Stimulated activated CD4-positive, alpha-beta T cell treated with anti-CD3 and anti-CD28 coated beads, Interleukin-4, amount 100 ng/mL, for 24 hours (primary cell): ENCODE measurements at places on chromosomes 11 and 22.

- no peak for DNase-seq
These were observed 6.7 kb downstream of the ZC3H7B start for GRCh38 chr22:41308054-41308453.

DNA sequence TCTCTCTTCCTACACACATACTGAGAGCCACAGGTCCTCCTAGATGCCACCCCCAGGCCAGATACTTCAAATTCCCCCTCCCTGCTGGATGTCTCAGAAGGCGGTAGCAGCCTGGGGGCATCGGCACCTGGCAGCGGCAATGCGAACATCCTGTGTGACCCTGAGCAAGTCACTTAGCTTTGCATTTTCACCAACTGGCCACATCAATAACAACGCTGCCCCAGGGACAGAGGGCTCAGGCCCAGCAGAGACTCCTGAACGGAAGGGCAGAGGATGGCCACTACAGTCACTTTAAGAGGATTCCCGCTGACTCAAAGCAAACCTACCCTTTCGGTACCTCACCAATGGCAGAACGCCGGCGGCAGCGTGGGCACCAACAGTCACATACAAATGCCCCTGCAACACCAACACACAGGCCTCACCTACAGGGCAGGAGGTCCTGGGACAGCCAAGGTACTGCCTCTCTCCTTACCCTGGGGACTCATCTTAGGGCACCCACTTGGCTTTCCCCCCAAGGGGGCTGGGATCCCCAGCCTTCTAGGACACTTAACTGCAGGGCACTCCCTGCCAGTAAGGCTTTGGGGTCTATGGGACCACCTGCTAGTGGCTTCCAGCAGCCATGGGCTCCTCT lies 1.6 kb downstream of the LMO1 start:
- DNase-seq, result no peak

- DNase-seq, result no peak
These were observed 56.6 kb downstream of the CDON start for GRCh38 chr11:126006068-126006467.

DNA sequence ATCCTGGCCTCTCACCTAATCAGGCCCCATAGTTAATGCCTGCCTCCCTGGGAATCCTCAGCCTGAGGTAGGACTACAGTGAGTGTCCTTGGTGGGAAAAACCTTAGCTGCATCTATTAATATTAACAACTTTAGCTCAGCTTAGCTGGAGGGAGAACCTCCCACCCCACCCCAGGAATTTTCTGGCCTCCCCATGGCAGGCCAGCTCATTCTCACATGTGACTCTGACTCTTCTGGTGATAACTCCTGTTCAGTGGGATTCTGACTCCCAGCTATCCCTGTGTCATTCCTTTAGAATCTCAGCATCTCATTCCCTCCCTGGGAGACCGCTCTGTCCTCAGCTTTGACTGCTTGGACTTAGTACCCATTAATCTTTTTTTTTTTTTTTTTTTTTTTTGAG lies 14.5 kb downstream of the ART5 start:
- DNase-seq, result no peak

- DNase-seq, result no peak
These were observed 5.5 kb upstream of the PACS1 start for GRCh38 chr11:66064571-66064970.

- no peak for DNase-seq
These were observed 26.7 kb downstream of the DHCR7 start for GRCh38 chr11:71421392-71421950.

- no peak for DNase-seq
These were observed 51.1 kb downstream of the PANX1 start for GRCh38 chr11:94179696-94180095.

DNA sequence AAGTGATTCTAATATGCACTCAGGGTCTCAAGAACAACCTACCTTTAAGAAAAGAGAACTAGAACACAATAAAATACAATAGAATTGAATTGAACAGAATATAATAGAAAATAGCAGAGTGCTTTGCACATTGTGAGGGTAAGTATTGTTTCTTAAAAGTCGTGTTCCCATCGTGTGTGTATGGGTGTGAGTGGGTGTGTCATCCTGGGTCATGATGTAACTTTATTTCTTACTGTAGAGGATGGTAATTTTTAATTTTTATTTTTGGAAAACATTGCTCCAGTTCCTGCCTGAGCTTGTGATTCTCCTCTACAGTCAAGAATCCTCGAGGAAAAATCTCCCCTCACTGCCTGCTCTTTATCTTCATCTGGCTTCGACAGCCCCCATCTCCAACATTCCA lies 75.7 kb upstream of the CSNK2A3 start:
- DNase-seq, result no peak

DNA sequence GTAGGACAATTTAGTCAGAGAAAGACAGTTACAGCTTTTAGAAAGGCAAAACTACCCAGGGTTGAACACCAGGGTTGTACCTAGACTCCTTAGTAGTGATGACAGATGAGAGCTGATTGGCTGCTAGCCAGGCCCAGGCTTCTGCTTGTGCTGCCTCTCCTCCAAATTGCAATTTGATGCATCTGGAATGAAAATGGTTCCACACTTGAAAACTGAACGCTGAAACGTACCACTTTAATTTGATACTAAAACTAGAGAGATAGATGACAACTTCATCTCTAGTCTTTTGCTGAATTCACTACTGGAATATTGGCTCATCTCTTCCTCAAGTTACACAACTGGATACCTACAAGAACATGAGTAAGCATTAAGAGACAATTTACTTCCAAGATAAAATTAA lies 19.2 kb upstream of the FNBP4 start:
- DNase-seq, result no peak

DNA sequence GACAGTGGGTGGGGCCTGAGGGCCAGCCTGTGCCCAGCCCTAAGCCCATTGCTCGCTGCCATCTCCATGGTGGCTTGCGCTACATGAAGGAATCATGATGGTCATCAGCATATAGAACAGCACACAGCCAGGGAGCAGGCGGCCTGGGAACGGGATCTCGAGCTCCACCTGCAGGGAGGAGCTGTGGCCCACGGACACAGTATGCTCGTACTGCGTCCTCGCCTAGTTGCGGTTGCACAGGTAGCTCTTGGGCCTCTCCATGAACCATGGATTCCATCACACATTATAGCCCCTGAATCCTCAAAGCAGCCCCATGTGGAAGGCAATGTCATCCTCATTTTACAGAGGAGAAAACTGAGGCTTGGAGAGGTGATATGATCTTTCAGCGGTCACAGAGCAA lies 15.1 kb downstream of the SEC14L4 start:
- DNase-seq, result no peak

- no peak for DNase-seq
These were observed 61.3 kb upstream of the YPEL1 start for GRCh38 chr22:21796863-21797262.

- peak; percentile 60 for DNase-seq
These were observed 546 bp downstream of the DRAP1 start for GRCh38 chr11:65919573-65920371.

GRCh38 chr11:44090539-44090938 lies 4.9 kb upstream of the EXT2 start:
- DNase-seq, result no peak

- no peak for DNase-seq
These were observed 5.9 kb downstream of the RPS6KA4 start for GRCh38 chr11:64364911-64365310.

DNA sequence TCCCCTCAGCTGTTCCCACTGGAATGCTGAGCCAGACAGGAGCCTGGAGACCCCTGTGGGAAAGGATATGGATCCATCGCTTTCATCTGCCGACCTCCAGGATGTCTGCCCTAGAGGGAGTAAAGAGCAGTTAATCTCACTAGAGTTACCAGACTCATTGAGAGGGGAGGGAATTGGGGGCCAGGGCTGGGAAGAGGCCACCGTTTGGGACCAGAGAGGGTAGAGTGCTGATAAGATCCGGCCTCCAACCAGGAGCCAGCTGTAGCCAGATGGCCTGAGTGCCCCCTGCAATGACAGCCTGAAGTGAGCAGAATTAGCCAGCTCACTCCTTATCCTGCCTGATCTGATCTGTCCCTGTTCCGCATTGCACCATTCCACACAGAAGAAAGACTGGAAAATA lies 3.7 kb upstream of the APLNR start:
- no peak for DNase-seq

DNA sequence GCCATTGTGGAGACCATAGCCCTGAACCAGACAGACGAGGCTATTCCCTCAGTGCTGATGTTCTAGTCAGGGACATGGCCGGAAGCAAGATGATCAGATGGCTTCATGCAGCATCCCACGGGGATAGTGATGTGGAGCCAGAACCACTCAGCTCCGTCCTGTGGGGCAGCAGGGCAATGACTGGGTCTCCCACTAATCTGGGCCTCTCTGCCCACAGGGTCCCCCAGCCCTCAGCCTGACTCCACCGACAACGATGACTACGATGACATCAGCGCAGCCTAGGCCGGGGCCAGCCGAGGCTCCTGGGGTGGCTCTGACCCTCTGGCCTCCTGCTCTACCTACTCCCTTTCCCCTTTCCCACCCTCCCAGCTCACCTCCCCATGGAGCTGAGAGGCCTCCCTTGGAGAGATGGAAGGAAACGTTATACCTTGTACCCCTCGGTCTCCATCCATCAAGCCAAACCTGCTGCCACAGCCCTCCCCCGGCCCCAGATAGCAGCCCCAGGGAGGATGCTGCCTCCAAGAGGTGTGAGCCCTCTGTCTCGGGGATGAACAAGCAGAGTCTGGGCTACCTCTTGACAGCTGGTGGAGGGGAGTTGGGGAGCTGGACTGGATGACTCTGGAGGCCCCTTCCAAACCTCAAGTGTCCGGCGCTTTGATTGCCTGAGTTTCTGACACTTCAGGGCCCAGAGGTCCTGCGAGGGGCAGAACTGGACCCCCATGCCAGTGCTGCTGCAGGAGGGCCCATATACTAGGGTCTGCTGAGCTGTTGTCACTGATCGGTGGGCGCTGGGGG lies 47.8 kb downstream of the CD6 start:
- no peak for DNase-seq

- no peak for DNase-seq
These were observed 54.1 kb upstream of the SOX6 start for GRCh38 chr11:16410479-16410878.

GRCh38 chr11:130052567-130052966 lies 17.1 kb upstream of the APLP2 start:
- no peak for DNase-seq

DNA sequence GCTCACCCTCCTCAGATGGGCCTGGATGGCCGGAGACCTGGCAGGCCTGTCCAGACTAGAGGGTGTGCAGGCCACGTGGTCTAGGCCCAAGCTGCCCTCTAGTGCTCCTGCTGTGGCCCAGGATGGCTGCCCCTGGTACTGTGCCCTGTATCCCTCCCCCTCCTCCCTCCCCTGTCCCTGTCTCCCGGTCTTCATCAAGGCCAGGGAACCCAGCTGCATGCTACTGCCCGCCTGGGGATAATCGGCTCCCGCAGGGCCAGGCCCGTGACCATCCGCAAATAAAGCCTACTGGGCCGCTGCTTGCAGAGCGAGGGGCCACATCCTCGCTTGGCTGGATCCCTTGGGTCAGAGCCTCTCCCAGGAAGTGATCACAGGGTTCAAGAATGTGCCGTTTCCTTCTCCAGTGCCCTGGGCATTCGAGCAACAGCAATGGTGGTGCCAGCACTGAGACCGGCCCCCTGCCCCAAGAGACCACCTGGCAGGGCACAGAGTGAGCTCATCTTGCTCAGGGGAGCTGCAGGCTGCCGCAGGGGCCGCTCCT lies 51.1 kb downstream of the WNT7B start:
- no peak for DNase-seq

- no peak for DNase-seq
These were observed 187.6 kb downstream of the PGR start for GRCh38 chr11:100942016-100942415.

- DNase-seq, result no peak
These were observed 142.3 kb downstream of the NXPE2 start for GRCh38 chr11:114820621-114821020.

DNA sequence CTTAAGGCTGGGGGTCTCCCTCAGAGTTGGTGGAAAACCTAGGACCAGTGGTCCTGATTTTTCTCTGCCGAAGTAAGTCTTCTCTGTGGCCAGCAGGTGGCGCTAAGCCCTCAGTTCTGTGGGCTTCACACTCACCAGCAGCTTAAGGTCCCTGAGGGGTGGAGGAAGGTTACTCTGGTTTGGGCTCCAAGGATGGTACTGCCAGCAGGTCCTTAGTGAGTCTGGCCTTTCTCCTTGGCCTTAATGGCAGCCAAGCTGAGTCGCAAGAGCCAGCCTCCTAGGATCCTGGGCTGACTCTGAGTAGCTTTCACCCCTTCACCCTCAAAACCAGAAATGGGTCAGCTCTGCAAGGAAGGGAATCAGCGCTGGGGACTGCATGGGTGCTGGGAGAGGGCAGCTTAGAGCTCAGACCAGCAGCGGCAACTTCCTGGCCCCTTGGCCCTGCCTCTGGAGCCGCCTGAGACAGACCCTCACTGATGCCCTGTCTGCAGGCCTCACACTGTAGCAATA lies 4.4 kb downstream of the KCNJ11 start:
- peak; percentile 78 for DNase-seq

GRCh38 chr22:35930933-35931332 lies 97.7 kb downstream of the RBFOX2 start:
- DNase-seq, result no peak

- no peak for DNase-seq
These were observed 22.1 kb downstream of the LMO2 start for GRCh38 chr11:33869481-33870422.

GRCh38 chr11:62458212-62459002 lies 39.6 kb downstream of the SCGB1A1 start:
- no peak for DNase-seq

DNA sequence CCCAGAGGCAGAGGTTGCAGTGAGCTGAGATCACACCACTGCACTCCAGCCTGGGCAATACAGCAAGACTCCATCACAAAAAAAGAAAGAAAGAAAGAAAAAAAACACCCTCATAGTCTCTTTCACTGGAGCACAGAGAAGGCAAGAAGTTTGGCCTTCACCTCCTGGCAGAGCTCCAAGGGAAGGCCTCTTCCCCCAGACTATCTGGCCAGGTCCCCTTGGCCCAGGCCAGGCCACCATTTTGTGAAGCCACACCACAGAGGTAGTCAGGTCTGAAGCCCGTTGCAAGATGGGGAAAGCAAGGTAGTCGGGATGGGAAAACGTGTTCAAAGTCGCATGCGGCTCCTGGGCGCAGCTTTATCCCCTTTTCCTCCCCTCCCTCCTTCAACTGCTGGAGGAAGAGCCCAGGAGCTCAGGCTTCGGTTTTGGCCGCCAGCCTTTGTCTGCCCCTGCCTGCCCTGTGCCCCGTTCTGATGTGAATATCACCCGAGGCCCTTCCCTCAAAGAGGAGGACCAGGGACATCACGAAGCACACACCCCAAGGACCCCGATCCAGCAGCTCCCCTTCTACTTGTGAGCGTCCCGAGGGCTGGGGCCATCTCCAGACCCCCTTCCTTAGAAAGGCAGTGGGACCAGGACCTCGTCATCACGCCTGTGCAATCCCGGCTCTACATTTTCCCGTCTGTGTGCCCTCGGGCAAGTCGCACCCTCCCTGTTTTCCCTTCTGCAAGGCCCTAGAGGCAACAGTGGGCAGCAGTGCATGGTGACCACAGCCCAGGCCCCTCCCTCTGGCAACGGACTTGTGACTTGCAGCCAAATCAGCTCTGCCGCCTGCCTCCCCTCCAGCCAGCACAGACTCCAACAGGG lies 17.7 kb downstream of the CABP7 start:
- DNase-seq, result no peak

DNA sequence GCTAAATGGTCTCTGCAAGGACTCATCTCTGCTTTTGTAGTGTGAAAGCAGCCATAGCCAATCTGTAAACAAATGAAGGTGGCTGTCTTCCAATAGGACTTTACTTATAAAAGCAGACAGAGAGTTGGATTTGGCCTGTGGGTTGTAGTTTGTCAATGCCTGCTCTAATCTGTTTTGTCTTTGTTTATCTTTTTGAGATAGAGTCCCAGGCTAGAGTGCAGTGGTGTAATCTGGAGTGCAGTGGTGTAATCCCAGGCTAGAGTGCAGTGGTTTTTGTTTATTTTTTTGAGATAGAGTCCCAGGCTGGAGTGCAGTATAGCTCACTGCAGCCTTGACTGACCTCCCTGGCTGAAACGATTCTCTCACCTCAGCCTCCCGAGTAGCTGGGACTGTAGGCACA lies 8.6 kb downstream of the PPP6R3 start:
- DNase-seq, result no peak
